ENCODE measurements at places on chromosomes 3 and 15. TPM values are rescaled to one million over a fixed set of nuclear protein-coding genes. Genes with fewer than 3 reads are reported as not detected.

DNA sequence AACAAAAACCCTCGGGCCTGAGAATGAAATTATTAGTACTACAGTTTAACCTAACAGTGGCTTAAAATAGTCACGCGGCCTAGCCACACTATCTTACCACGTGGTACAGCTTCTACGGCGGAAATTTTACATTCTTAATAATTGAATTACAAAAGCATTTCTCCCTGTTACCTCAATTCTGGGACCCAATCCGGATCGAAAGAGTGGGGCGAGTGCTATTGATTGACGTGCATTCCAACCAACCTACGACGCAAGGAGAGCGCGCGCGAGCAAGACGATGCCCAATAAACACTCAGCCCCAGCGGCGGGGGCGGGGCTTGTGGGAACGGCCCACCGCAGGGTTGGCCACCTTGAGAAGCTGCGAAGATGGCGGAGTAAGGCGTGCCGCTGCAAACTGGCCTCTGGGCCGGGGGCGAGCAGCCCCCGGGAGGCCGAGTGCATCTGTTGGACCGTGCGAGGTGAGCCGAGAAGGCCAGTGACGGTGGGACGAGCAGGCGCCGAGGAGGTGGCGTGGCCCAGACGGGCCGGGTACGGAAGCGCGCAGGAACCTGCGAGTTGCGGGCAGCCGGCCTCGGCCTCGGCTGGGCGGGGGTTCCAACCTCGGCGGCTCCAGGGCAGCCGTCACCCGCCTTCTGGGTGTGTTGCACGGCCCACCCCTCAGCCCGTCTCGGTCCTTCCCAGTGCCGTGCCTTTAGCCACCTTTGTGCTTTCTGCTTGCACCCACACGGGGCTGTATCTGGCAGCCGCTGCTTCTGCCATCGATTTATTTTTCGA lies 48.6 kb downstream of the OIP5 start:
- peak; percentile 100 for DNase-seq

DNA sequence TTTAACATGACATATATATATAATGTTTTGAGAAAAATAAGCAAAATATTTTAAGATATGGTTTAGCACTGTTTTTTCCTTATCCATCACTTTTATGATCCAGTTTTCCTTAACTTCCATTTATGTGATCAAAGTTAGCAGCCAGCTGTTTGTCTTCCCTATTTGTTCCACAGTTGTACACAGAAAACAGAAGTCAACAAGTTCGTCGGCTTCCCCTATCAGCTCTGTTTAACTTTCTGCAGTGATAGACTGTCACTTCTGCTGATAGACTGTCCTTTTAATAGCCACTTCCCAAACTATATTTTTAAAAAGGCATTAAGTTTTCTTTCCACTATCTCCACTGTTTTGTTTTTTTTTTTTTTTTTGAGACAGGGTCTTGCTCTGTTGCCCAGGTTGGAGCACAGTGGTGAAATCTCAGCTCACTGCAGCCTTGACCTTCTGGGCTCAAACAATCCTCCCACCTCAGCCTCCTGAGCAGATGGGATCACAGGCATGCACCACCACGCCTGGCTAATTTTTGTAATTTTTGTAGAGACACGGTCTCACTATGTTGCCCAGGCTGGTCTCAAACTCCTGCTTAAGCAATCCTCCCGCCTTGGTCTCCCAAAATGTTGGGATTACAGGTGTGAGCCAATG lies 7.2 kb downstream of the FSD2 start:
- DNase-seq, result no peak

GRCh38 chr15:76377217-76377616 lies 40.6 kb downstream of the ISL2 start:
- DNase-seq, result no peak

DNA sequence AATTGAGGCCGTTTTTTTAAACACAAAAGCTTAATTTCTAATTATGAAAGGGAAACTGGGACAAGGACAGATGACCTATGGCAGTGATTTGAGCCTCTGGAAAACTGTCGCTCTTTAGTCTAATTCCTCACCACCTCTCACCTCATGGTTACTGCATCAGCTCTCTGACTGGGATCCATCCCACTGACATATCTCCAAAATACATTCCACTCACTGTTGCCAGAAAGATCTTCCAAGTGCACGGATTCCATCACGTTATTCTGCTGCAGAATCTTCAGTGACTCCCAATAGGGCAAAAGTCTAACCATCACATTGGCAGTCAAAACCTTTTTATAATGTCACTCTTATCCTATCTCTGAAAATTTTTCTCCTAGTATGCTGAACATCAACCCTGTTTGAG lies 132.3 kb upstream of the MB21D2 start:
- no peak for DNase-seq

DNA sequence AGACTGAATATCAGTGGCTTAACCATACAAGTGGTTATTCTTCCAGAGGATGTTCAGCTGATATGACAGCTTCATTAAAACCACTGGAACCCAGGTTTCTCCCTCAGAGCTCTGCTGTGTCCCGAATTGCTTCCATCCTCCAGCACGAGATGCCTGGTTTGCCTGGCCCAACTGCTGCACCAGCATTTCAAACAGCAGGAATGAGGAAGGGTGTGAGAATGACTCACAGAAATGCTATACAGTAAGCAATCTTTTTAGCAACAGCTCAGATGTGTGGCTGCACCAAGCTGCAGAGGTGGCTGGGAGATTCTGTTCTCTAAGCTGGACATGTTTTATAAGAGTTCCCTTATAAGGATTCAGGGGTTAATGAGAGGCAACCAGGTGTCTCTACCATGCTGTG lies 271.0 kb downstream of the GABRG3 start:
- DNase-seq, result no peak

DNA sequence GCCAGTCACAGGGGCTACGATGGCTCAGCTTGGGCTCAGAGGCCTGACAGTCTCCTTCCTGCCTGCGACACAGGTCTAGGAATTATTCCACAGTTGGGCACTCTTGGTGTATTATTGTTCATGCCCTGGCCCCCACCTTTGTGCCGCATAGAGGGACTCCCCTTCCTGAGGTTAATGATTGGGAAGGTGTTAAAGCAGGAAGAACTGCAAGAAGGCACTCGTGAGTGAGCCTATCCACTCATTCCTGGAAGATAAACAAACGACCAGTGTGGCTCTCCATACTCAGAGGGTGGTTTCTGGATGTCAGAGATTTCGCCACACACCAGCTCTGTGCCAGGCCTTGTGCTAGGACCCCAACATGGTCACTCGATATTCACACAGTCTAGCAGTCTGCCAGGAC lies 12.3 kb downstream of the LIPC start:
- no peak for DNase-seq

GRCh38 chr15:64753480-64754185 lies 21.8 kb downstream of the RBPMS2 start:
- no peak for DNase-seq

GRCh38 chr3:134927599-134927998 lies 132.5 kb downstream of the EPHB1 start:
- no peak for DNase-seq

GRCh38 chr3:147937341-147937740 lies 528.2 kb downstream of the ZIC1 start:
- no peak for DNase-seq

- DNase-seq, result no peak
Observed at GRCh38 chr3:11513817-11514135, 129.9 kb downstream of the VGLL4 start.

DNA sequence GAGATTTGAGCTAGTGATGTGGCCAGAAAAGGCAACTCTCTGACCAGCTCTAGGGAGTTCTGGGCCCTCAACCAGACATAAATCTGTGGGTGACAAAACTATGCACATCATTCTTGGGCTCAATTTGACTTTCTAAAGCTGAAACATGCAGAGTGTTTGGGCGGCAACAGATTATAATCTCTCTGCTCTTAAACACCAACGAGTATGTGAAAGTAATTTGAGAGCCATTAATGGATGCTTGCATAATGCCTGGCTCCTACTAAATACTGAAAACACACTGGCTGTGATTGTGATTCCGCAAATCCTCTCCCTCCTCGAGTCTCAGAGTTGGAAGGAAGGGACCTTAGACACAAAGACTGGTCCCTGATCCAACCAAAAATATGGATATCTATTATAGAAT lies 186.7 kb downstream of the UACA start:
- peak; percentile 35 for DNase-seq

DNA sequence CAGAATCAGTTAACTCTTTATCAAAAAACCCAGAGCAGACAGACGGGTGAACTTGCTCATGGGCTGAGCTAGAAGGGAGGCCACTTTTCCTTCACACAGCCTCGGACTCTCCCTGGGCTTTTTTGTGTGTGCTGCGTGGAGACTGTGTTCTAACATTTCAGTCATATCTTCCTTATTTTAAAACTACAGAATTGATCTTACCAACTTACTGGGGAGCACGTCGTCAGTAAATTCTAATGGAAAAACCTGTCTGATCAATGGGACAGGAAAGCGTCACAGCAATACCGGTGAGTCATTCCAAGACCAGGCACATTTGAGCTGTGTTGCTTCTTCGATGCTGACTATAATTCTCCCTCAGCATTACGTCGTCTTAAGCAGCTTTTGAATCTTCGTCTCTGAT lies 145.1 kb downstream of the LPP start:
- no peak for DNase-seq

- DNase-seq, result no peak
Observed at GRCh38 chr3:18556001-18556408, 130.9 kb upstream of the SATB1 start.

- no peak for DNase-seq
Observed at GRCh38 chr3:144275005-144275404, 303.4 kb downstream of the DIPK2A start.

DNA sequence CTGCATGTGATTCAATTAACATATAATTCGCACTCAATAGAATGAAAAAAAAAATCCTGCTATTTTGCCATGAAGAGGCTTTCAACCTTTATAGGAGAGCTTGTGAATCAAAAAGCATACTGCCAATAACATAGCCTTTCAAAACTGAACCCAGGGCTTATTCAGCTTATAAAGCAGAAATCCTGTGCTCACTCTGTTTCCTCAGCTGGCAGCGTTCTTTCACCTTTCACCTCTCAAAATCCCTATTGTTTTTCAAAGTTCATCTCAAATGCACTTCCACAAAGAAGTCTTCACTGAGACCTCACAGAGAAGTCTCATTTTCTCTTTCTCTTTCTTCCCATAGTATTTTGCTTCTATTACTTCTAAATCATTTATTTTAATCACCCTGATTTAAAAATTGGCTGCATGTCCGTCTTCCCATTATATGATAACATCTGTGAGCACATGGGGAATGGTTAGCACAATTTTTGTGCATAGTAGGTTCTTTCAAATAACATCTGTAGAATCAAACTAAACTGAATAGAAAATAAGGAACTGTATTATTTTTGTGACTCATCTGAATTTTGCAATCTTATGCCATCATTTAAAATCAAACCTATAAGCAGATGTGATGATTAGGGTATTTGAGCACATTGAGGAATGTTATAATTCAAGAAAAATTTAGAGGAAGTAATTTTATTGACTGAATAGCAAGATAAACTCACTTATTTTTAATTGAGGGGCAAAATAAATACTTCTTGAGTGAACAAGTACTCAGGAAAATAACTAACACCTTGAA lies 373.4 kb downstream of the NLGN1 start:
- DNase-seq, result no peak

DNA sequence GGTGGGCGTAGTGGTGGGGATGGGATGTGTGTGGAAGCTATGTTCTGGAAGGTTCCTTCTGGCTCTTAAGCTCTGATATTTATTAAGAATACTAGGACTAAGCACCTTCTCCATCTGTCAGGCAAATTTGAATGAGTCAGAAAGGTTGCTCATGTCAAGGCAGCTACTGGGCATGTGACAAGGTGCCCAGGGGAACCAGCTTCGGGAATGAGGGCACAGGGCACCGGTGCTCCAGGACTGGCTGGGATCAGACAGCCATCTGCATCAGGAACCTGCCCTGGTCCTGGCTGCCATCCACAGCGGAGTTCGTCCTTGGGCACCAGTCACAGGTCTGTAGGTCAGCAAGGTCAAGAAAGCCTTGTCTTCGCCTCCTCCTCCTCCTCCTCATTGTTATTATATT lies 32.5 kb downstream of the CA12 start:
- no peak for DNase-seq

Gene ARGFX
- total RNA-seq, result not detected

Gene FSTL1
- total RNA-seq, result 89.1 TPM

Gene STARD5
- 2.1 TPM for total RNA-seq

Gene C3orf85
- not detected for total RNA-seq

Gene COX5A
- total RNA-seq, result 354 TPM

Gene PRICKLE2
- total RNA-seq, result not detected

Gene P3H2
- 19.6 TPM for total RNA-seq

Gene KIF15
- 21.9 TPM for total RNA-seq

Gene EXD1
- not detected for total RNA-seq

Gene TM4SF18
- 0.37 TPM for total RNA-seq

Gene ETFA
- 133 TPM for total RNA-seq

Gene PLS1
- 8.9 TPM for total RNA-seq

Gene ST3GAL6
- 8.2 TPM for total RNA-seq

Gene ACKR4
- not detected for total RNA-seq
